ENCODE measurements at places on chromosomes 12 and 14. TPM values are rescaled to one million over a fixed set of nuclear protein-coding genes. Genes with fewer than 3 reads are reported as not detected.

The GDF3 gene
- total RNA-seq, result not detected

The GPR68 gene
- total RNA-seq, result 0.28 TPM

The SIX6 gene
- not detected for total RNA-seq

The HOTAIR gene
- 31.7 TPM for total RNA-seq

The DHRS2 gene
- 1.0 TPM for total RNA-seq
